Occipital lobe (tissue), 3 donors: ENCODE measurements at places on chromosomes 6 and 20.

DNA sequence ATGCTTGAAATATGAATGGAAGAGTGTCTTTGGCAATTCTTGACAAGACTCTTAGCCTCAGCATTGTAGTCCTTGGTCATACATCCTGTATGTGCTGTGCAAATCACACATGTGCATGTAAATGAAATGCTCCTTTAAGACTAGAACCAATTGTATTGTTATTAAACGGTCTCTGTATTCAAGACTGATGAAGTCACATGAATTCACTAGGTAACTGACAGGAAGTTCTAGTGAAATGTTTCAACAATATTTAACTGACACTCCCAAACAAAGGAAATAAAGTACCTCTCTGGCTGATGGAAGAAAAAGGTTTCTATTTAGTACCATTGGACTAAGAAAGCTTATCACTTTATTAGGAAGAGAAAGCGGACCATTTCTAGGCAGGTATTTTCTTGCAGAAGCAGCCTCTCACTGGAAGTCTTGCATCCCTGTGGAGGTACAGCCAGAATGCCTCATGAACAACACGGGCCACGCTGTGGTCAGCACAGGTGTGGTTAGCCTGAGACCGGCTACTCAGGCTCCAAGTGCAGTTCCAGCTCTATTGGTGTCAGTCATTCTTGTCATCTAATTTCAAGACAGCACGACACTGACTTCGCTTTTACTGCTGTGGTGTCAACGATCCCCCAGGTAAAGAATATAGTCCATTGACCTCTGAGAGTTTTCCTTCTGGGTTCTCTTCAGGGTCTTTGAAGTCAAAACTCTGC is 17.3 kb downstream of the PPP1R3G start:
- no peak for DNase-seq

DNA sequence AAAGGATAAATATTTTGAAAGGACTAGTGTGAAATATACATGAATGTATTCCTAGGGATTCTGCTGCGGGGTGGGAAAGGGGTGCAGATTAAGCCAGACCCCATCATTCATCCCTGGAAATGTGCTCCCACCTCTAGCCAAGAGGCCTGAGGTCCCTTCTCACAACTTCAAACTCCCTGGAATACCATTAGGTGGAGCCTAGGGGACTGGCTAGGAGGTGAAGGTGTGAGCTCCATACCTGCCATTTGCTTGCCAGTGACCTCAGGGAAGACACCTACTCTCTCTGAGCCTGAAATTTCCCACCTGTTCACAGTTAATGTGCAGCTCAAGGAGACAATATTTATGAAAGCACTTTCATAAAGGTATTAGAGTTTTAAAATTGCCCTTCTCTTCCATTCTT is 4.7 kb upstream of the CCN2 start:
- DNase-seq: no peak

DNA sequence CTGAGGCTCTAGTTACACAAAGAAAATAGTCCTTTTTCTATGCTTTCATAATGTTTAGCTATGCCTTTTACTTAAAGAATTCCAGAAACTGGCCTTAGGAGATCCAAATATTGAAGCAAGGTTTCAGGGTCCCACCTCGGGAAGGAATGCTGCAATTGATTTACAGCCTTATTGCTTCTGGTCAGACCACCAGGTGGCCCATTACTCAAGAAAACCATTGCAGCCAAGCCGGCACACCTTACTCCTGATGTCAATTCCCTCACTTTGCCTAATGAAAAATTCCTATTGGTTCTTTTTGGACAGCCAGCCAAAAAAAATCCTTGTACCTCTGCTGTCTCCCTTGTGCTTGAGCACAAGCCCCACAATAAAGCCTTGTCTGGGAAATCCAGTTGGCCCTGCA is 173.9 kb downstream of the LMBRD1 start:
- no peak for DNase-seq

GRCh38 chr20:6473197-6473596 is 294.3 kb upstream of the BMP2 start:
- DNase-seq: no peak

GRCh38 chr6:751765-752164 is 58.8 kb upstream of the EXOC2 start:
- no peak for DNase-seq

- no peak for DNase-seq
Observed at GRCh38 chr6:122400462-122401089, 1.1 kb downstream of the HSF2 start.
